CD8-positive, alpha-beta T cell (primary cell): ENCODE measurements at places on chromosomes 2 and 18. TPM values are rescaled to one million over a fixed set of nuclear protein-coding genes. Genes with fewer than 3 reads are reported as not detected.

DNA sequence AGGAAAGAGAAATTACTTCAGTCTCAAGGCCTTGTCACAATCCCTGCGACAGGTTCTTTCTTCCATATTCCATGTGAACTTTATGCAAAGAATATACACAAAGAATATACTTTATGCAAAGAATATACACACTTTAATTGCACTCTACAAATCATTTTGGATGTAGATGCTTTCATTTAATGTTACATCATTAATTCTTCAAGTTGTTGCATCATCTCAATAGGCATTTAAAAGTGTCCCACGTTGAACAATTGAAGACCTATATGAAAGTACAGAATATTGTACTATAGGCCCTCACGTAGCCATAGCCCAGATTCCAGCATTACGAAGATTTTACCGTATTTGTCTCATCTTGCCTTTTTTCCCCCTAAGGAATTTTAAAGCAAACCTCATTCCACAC lies 33.1 kb upstream of the MAL start:
- DNase-seq: no peak

- DNase-seq: no peak
Measured at GRCh38 chr18:14978962-14979535, 231.1 kb downstream of the ANKRD30B start.

GRCh38 chr2:26653207-26654060 lies 12.3 kb upstream of the CIB4 start:
- DNase-seq: no peak

DNA sequence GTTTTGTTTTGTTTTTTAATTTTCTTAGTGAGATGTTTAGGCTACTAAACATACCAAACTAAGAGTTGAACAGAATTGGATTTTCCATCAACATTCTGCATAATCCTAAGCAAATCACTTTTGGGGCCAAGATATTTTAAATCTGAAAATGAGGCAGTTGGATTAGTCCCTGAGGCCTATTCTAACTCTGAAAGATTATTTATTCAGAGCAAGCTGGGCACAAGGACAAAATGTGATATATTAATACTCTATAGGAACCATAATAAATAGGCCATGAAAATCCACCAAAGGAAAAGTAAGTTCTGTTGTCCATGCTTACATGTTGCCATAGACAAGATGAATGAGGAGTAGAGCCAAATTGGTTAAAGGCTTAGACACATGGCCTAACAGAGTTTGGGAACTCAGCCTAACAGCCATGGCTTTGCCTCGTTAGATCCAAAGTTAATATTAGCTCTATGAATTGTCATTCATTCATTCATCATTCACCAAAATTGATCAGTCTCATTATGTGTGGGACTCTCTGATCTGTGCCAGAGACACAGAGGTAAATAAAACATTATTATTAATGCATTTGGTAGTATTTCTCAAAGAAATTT lies 183.5 kb downstream of the SCG2 start:
- no peak for DNase-seq

DNA sequence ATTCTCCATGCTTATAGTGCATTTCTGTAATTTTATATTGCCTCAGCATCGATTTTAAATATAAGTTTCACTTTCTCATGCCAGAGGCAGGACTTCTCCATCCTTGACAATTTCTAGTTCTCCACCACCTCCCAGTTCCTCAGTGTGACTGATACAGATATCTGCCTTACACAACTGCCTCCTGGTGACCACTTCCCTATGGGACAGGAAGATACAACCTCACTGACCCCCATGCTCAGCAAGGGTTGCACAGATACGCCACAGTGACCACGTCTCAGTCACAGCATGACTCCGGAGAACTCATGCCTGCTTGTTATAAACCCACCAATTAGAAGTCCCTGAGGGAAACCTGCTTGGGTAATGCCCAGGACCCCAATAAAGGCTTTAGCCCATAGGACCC lies 284.0 kb upstream of the MC4R start:
- no peak for DNase-seq

DNA sequence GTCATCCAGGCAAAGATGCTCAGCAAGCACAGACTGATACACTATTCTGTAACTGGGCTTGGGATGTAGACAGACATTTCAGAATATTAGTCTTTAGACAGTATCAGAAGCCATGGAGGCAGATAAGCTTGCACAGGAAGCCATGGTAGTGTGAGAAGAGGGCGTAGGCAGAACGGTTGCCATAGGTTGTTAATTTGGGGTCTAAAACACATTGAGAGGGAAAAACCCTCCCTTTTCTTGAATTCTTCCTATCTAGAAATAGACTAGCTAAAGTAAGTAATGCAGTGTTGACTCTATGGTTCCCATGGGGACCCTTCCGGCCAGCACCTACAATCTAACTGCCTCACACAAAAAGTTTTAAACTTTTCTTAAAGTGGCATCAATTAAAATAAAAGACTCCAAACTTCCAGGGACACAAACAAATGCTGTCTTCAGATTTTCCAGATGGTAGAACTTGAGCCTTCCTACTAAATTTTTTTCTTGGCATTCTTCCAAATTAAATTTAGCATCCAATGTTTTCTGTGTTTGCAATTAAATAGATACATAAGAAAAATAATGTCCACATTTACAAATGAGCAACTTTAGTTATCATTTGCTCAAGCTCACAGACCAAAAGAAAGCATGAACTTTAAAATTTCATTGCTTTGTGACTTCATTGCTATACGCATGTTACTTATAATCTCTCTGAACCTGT lies 1.9 kb downstream of the PRKRA start:
- DNase-seq: peak; percentile 30

- no peak for DNase-seq
Measured at GRCh38 chr18:6649421-6650126, 79.9 kb upstream of the ARHGAP28 start.

DNA sequence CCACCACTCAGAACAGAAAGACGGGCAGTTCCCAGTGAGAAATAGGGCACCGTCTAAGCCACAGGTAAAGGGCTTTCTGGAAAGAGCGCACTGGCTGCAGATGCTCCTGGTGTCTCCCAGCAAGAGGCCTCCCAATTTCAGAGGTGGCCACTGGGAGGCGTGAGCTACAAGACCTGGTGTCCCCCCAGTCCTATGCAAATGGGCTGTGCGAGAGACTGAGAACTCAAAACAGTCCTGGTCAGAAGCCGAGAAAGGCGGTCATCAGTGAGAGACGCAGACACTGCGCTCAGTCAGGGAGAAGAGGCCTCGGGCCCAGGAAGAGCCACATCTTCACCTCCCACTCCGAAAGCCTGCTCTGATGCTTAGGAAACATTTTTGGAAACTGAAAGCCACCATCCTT lies 179.5 kb downstream of the EIPR1 start:
- peak; percentile 25 for DNase-seq

GRCh38 chr18:59954755-59955156 lies 55.0 kb downstream of the PMAIP1 start:
- DNase-seq: no peak

DNA sequence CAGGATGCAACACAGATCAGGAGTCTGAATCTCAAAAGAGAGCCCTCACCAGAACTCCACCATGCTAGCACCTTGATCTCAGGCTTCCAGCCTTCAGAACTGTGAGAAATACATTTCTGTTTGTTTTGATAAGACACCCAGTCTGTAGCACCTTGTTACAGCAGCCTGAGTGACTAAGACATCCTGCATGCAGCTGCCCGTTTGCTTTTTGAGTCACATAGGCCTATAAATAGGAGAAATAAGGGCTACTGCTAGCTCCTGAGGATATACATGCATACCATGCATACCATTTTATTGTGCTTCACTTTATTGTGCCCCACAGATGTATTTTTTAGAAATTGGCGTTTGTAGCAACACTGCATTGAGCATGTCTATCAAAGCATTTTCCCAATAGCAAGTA lies 337.8 kb downstream of the CDH2 start:
- no peak for DNase-seq

DNA sequence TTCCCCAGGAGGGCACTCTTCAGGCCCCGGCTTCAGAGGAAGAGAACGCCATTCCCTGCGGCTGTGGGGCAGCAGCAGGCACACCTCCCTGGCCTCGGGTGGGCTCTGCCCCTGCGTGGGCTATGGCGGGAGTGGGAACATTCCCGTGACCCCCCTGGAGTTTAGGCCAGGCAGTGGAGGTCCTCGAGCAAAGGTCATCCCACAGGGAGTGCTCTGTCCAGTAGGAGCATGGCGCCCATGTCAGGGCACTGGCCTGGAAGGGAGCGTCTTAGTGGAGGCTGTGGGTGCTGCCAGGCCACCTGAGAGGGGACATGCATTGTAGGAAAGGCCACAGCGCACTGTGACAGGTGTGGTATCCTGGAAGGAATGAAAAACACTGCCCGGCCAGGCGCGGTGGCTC lies 9.2 kb upstream of the NFATC1 start:
- no peak for DNase-seq

- DNase-seq: no peak
Measured at GRCh38 chr2:143347271-143347695, 218.1 kb downstream of the ARHGAP15 start.

DNA sequence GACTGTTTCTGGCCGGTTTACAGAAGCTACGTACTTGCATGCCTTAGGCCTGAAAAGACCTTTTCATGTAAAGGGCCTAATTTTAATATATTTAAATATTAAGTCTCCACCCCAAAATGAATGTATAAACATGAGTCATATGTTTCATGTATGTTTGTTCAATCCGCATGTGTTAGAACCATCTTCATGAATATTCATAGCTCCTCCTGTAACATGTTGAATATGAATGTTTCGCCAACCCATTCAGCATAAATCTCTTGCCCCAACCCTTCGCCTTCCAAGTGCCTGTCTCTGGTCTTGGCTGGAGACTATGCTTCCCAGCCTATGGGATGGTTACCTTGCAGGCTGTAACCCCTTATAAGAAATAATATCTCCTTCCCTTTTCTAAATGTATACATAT lies 212.5 kb downstream of the SCG2 start:
- no peak for DNase-seq

DNA sequence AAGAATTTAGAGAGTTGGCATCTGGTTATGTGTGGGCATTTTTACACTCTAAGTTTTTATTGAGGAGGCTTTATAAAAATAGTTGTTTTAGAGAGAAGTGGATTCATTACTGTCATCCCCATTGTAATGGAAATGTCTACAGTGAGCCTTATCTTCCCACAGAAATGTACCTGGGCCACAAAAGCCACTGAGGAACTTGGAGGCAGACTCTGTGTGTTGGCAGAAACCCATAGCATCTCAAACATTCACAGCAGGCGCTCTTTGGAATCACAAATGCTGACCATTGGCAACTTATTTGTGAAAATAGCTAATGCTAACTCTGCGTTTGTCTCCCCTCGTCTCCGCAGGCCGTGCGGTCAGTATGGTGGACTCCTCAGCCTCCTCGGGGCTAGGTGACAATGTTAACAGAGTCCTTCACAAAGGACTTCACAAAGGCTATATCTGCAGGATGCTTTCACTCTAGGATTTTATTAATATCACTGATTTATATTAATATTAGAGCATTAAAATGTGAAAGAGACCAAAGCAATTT lies 689.1 kb upstream of the POU3F3 start:
- no peak for DNase-seq

DNA sequence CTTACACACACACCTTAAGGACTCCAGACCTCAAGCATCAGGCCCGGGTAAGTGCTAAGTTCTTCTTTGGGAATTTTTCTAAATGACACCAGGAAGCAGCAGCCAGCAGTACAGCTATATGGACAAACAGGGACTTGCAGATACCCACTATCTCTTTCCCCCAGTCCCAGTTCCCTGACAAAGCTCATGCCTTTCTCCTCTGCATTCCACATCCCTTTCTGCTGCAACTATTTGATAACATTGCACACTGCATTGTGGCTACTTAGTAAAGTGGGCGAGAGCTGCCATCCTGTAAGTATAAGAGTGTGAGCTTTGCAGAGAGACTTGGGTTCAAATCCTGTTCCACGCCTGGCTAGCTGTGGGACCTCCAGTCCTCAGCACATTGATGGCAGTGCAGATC lies 14.0 kb upstream of the CD226 start:
- no peak for DNase-seq

GRCh38 chr2:39731546-39731945 lies 47.5 kb downstream of the THUMPD2 start:
- DNase-seq: no peak

DNA sequence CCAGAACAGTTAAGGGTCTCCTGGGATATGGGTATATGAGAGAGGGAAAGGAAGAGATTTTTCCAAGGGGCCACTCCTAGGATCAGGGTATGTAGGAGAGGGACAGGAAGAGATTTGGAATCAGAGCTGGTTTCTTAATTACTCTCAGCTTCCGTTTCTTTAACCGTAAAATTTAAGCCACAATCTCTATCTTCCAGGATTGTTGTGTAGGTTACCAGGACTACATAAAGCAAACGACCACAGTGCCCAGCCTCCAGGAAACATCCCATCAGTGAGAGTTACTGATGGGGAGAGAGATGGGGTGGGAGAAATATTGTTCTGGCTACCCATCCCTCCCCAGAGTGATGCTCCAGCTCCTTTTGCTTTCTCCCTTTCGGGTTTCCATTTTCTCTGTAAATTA lies 114.6 kb upstream of the THUMPD2 start:
- DNase-seq: no peak

RTTN gene
- 21.9 TPM for total RNA-seq

VWC2L gene
- not detected for total RNA-seq

KCNS3 gene
- not detected for total RNA-seq

ALPG gene
- total RNA-seq: not detected

GRB14 gene
- not detected for total RNA-seq

MPHOSPH10 gene
- 51.4 TPM for total RNA-seq

SANBR gene
- total RNA-seq: 0.52 TPM

TCF23 gene
- not detected for total RNA-seq
